Cerebellar nuclear complex (tissue), 1 donor: ENCODE measurements at places on chromosomes 7 and 10.

GRCh38 chr7:26329520-26330255, 38.0 kb downstream of the SNX10 start:
- DNase-seq: no peak

DNA sequence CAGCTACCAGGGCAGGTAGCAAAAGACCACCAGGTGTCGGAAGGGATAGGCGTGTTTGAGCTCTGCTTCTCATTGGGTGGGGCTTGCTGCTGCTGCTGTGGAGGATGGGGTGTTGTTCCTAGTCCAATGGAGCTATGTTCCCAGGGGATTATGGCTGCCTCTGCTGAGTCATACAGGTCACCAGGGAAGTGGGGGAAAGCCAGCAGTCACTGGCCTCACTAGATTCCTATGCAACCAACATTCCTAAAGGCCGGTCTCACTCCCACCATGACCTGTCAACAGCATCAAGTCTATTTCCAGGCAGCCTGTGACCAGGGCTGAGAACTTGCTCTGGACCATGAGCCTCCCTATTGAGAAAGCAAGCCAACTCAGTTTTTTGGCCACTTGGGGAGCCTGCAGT, 1160.8 kb downstream of the REEP3 start:
- DNase-seq: no peak

DNA sequence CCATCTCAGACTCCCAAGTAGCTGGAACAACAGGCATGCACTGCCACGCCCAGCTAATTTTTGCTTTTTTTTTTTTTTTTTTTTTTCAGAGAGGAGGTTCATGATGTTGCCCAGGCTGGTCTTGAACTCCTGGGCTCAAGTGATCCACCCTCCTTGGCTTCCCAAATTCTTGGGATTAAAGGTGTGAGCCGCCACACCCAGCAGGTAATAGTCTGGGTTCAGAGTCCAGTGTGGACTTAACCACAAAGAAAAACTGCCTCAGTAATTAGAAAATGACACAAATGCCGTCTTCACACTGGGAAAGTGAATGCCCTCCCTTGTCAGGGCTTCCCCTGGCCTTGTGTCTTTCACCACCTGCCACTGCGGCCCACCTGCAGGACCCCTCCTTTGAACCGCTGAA, 101.1 kb downstream of the RAB11FIP2 start:
- DNase-seq: no peak

DNA sequence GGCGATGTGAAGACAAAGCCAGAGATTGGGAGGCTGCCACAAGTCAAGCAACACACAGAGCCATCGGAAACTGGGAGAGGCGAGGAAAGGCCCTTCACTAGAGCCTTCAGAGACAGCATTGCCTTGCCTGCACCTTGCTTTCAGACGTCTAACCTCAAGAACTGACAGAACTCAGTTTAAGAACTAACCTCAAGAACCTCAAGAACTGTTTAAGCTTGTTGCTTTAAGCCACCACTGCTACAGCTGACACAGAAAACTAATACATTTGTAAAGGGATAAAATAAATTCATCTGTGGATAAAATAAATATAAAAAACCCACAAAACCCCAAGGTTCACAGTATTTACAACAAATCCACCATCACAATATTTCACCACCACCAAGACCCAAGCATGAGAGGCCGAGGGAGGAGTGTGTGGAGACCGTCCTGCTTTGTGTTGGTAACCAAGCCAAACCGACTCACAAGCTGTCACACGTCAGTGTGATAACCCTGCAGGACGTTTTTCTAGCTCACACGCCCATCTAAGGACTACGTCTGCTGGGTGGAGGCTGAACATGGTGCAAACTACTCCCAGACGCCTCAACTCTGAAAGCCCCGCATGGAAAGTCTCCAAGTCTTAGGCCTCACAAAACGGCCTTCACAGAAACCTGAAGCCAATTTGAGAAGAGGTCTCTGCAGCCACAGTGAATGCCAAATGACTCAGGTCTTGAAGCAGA, 116.8 kb downstream of the ABLIM1 start:
- no peak for DNase-seq

DNA sequence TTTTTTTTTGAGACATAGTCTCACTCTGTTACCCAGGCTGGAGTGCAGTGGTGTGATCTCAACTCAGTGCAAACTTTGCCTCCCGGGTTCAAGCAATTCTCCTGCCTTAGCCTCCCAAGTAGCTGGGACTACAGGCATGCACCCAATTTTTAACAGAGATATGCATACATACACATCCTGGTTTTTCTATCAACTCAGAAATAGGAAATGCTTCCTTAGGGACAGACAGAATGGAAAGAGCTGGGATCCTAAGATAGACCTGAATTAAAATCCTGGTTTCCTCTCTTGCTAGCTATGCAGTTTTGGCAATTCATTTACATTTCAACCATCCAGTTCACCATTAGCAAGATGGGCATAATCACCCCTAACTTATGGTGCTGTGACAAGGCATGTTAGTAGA, 347.5 kb downstream of the GPAM start:
- no peak for DNase-seq

DNA sequence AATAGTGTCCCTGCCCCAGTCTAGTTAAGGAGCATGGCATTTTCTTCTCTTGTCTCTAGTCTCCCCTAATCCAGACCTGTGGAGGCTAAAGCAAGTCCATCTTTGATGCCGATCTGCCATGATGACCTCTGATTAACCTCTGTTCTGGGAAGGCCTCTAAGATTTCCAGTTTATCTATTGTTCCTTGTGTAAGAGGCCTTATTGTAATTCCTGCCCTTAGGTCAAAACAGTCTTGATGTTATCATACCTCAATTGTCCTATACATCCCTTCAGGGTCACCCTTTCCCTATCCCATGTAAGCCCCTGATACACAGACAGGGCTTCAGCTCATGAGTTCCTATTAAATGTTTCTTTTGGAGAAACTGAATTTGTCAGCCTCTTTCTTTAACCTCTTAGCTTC, 4.9 kb upstream of the ZMIZ2 start:
- no peak for DNase-seq

DNA sequence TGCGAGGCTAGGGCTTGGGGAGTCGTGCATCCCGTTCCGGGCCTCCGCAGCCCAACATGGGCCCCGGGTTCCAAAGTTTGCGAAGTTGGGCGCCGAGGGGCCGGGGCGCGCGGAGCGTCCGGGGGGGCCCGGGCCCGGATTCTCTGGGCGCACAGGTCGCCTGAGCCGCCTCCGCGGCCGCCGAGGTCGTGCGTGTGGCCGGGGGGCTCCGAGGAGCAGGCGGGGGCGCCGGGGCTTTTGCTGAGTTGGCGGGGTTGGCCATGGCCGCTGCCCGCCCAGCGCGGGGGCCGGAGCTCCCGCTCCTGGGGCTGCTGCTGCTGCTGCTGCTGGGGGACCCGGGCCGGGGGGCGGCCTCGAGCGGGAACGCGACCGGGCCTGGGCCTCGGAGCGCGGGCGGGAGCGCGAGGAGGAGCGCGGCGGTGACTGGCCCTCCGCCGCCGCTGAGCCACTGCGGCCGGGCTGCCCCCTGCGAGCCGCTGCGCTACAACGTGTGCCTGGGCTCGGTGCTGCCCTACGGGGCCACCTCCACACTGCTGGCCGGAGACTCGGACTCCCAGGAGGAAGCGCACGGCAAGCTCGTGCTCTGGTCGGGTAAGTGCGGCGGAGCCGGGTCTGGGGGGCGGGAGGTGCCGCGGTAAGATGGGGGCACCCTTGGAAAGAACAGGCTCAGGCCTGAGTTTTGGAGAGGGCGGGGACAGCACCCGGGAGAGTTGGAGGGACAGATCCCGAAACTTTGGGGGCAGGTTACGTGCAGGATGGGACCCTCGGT, 643 bp downstream of the SMO start:
- DNase-seq: no peak

GRCh38 chr10:79203833-79204232, 135.1 kb downstream of the ZMIZ1 start:
- no peak for DNase-seq

DNA sequence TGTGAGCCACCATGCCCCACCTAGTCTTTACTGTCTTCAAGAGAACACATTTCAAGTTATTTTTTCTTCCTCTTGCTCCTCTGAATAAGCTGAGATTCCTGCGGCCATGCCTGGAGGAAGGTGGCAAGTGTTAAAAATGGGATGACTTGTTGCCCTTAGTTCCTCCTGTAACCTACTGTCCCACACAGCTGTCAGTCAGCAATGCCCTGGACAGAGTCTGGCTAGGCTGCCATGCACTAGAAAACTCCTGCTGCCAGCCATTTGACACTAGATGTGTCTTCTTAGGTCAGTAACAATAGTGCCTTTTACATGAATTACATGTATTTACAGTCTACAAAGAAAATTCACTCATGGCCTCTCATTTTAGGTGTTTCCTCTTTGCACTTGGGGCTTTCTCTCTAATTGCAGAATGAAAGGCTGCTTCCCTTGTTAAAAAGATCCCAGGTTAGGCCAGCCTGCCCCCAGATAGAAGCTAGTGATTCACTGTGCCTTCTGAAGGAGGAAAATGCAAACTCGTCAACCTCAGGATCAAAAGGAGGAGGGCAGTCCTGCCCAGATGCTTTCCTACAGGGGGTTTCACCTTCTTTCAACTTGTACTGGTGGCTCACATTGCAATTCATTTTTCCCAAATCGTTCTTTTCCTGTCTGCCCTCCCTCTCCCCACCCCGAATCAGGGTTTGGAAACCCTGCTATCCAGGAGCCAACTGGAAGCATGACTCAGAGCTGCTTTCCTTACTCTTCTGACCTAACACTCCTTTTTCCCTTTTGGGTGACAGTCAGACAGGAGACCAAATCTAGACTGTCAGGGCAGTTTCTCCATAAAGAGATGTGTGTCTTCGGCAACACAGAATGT, 136.6 kb downstream of the SPAG6 start:
- no peak for DNase-seq

DNA sequence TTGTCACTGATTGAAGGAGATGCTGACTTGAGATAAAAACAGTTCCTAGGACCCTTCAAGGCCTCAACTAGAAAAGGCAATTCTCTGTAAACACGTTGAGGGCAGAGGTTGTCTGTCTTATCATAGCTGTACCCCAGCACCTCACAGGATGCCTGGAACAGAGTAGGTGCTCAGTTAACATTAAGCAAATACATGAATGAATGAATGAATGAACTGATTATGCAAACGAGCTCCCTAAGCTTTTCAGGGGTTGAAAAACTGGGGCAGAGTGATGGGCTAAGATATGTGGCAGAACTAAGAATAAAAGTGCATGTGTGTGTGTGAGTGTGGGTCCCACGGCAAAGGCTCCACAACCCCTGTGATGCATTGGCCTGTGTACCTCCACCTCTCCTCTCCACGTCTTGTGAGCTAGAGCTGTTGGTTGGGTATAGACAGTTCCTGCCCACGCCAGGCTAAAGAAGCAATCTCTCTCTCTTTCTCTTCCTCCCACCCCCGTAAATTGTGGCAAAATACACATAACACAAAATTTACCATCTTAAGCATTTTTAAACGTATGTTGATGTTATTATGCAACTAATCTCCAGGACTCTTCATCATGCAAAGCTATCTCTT, 20.9 kb upstream of the SMC3 start:
- DNase-seq: no peak

GRCh38 chr10:114779803-114780576, 41.6 kb upstream of the FHIP2A start:
- no peak for DNase-seq

DNA sequence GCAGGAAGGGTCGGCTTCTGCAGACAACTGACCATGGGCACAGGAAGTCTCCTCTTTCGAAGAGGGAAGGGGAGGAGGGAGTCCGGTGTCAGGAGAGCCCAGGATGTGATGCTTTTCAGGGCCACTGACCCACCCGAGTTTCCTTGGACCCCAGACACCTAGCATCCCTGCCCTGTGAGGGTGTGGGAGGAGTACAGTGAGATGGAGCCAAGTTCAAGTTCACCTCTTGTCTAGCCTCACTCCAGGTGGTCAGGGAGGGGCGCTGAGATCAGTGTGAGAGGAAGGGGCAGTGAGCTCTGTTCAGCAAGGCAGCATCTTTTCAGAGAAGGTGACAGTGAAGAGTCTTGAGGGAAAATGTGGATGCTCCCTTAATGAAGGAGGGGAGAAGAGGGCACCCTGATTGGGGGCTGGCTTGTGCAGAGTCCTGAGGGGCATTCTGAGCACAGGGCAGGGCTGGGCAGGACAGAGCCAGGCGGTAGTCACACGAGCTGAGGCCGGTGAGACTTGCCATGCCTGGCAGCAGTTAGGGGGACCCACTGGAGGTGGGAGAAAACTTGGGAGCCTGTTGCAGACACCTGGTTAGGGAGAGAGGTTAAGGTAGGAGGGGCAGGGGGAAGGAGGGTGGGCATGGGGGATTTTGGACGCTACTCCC, 49.7 kb downstream of the ADCY1 start:
- DNase-seq: no peak
